ENCODE measurements at places on chromosomes 2 and 18.

DNA sequence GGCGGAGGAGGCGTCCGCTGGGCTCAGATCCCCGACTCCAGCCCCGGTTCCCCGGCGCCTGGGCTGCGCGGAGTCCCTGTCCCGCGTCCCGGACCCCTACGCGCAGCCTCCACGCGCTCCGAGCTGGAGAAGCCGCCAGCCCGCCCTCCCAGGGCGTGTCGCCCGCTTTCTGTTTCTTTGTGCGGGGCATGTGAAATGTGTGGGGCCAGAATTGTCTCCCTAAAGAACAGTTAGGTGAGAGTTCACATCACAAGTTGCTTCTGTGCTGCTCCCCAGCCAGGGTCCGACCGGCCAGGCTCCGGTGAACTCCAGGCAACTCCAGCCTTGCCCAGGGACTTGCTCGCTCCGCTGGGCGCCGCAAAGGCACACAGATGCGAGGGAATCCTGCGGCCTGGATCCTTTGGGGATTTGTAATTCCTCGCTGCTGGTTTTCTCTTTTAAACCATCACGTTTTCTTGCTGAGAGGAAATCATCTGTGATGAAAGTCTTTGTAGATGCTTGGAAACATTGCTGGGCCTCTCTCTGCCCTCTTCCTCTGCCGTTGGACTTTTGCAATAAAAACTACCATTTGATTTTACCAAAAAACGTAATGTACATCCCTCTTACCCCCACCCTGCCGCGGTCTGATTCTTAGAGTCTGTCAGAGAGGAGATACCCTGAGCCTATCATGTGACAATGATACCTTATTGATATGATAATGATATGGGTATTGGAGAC is 631 bp downstream of the GYPC start:
- no peak for DNase-seq

DNA sequence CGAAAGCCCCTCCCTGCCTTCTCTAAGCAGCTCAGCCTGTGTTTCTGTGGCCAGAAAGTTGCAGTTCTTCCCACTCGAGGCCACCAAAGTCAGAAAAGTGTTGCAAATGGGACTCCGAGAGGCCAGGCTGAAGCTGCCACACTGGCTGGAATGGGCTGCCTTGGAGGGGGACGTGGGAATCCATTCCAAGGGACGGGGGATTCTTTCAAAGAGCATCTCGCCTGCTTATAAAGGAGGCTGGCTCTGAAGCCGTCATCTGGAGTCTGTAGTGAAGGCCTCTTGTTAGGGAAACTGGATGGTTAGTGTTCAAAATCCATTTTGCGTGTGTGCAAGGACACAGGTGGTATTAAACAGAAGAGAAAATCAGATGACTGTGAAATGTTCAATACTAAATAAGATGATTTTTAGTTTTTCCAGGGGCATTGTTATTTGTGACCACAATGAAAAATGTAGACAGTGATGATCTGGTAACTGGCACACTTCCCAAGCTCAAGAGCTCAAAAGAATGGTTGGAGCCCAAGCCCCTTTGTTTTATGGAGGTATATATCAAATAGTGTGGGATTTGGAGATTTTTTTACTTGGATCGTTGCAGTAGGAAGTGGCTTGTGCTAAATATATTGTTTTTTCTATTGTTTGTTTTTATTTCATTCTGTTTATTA is 782 bp downstream of the FAM228B start:
- DNase-seq: no peak

DNA sequence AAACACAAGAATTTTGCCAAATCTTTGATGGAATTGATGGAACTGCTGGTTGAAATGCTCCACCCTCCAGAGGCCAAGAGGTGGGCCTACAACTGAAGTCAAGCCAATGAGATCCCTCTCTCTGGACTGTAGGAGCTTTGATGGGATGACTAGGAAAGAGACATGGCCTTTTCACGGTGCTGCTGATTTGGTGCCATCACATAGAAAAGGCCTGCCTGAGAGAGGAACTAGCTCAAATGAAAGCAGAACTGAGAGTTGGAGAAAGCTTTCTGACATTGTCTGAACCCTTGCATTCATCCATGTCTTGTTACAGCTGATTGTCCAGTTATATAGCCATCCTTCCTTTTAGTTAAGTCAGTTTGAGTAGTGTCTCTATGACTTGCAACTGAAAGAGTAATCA is 283.8 kb upstream of the LYPD1 start:
- no peak for DNase-seq

- DNase-seq: peak; percentile 74
These were observed 39.2 kb downstream of the SCN1A start for GRCh38 chr2:166088634-166089033.

- no peak for DNase-seq
These were observed 179.8 kb upstream of the MEIS1 start for GRCh38 chr2:66255136-66255535.

DNA sequence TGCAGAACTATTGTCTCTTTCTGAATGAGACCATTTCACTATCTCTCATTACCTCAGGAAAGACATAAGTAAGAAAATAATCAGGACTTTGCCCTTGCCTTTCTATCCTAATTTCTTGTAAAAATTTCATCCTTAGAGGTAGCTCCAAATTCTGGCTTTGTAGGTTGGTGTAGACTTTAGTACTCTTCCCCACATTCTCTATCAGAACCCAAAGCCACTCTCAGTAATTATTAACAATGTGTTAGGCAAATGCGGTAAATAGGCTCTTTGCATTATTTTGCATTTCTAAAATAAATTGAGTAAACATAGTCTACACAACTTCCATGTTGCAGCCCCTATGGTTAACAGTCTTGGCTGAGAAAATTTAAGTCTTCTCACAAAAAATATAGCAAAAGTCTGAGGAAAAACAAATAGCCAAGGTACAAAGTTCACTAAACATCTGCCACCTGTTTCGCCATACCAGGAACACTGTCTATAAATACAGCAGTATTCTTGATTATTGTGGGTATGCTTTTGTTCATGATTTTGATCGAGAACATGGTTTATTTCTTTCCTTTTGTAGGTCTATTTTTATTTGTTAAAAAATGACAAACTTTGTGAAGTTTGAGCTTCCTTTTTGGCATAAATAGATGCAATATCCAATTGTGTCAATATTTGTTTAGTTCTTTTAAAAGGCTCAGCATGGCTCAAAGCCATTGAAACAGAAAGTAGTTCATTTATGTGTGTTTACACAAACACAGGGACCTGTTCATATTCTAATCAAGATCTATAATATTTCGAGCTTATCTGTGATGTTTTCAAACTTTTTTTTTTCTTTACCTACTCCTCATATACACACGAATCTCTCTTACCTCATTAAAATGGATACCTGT is 1061.5 kb downstream of the CNTNAP5 start:
- DNase-seq: no peak

GRCh38 chr2:45653122-45653913 is 1.8 kb downstream of the PRKCE start:
- no peak for DNase-seq

All from NCI-H226 (cell line).